ENCODE measurements at places on chromosomes 12 and 14.

DNA sequence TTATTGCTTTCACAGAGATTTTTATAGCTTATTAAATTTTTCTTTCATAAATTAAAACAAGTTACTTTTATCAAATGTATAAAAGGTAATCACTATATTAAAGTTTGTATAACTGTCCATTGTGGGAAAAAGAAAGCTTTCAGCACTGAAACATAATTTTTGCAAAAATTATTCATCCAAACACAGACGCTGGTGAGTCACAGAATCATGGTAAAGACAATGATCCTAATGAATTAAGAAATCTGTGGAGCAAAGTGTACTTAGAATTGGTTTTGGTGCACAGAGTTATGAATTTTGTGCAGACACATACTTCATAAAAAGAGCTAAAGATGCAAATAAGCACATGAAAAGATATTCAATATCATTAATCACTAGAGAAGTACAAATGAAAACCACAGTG is 31.7 kb upstream of the C2CD5 start:
- no peak for DNase-seq

DNA sequence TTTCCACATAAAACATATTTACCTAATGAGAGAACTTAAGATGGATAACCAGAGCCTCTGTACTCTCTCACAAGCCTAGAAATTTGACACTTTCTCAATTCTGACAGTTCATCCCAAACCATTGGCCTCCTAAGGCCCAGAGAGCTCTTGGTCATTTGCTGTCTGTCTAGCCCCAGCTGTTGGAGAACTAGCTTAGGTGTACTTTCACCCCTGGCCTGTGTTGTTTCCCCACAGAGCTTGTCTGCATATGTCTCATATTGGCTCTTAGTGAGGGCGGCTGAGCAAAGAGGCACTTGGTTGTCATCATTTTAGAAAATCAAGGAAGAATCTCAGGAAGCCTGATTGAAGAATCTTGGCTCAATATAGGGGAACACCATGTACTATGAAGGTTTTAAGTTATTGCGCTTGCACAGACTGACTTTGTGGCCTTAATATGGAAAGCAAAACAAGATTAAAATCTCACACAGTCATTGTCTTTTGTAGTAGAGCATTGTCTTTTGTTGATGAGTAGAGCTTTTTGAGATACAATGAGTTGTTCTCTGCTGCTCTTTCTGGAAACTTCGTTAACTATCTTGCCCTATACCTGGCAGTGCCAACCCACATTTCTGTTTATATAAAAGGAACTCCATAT is 324.6 kb downstream of the RAD51B start:
- no peak for DNase-seq

DNA sequence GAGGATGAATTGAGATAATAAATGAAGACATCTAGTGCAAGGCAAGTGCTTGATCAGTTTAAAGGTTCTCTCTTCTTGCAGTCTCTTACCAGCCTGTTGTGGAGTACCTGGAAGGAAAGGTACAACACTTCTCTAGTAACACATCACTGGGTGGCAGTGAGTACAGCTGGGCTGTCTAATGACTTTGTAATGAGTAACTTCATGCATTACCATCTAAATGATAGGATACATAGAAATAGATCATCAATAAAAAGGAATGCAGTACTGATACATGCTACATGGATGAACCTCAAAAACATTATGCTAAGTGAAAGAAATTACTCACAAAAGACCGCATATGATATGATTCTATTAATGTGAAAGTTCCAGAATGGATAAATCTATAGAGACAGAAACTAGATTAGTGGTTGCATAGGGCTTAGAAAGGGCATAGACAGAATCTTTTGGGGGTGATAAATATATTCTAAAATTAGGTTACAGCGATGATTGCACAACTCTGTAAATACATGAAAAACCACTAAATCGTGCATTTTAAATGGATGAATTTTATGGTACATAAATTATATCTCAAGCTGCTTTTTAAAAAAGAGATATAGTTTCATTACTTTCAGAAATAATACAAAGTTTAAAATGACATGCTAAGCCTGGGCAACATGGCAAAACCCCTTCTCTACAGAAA is 224.4 kb downstream of the CHST11 start:
- no peak for DNase-seq

DNA sequence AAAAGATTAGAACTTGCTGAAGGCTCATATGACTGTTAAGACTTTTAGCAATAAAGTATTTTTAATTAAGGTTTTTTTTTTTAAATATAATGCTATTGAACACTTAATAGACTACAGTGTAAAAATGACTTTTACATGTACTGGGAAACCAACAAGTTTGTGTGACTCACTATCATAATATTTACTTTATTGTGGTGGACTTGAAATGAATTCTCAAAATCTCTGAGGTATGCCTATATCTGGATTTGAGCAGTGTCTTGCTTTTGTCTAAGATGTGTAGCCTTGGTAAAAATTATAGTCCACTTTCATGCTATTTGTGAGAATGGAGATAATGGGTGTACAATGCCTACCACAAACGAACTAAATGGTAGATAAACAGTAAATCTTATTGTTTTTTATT is 33.9 kb upstream of the NAV3 start:
- no peak for DNase-seq

DNA sequence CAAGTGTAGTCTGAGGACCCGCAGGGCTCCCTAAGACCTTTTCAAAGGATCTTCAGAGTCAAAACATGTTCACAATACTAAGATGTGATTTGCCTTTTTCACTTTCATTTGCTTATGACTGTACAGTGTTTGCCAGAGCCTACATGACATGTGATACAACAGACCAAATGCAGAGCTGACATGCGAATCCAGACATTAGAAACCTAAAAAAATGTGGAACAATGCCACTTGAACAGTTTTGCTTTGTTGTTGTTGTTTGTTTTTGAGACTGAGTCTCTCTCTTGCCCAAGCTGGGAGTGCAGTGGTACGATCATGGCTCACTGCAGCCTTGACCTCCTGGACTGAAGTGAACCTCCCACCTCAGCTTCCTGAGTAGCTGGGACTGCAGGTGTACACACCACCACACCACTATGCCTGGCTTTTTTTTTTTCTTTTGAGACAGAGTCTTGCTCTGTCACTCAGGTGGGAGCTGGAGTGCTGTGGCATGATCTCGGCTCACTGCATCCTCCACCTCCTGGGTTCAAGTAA is 5.3 kb upstream of the RAB35 start:
- no peak for DNase-seq

DNA sequence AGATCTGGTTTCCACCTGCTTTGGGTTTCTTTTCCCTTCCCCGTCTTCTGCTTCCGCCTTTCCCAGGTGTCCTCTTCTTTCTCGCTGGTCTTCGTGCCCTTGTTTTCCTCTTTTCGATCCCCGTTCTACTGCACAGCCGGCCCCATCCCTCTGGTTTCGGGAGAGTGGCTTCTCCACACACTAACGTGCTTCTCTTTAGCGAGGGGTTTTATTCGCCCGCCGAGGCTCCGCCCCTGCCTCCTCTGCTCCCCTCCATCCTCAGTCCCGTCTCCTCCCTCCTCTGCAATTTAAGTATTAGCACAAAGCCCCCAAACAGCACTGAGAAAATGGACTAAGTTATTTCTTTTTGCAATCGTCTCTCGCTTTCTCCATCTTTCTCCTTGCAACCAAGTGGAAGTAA is at the start of gene SLC7A8:
SLC7A8 (minus strand) TSS at position 182 of the 400 bp plus-strand sequence. CDS start 746 bp downstream, outside the sequence.
- peak; percentile 26 for DNase-seq

- no peak for DNase-seq
Observed at GRCh38 chr12:28248555-28249145, 58.4 kb downstream of the CCDC91 start.

DNA sequence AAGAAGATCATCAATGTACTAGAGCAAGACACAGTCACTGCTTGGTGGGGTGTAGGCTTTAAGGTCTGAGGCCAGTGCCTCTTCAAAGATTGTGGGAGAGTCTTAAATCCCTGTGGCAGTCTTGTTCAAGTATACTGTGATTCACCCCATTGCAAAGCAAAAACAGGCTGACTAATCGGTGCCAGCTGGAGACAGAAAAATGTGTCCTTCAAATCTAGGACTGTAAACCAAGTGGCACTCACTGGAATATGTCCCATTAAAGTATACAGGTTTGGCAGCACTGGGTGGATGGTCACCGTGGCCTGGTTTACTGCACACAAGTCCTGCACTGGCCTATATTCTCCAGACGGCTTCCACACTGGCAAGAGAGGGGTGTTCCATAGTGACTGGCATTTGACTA is 1315.3 kb downstream of the TMEM121 start:
- no peak for DNase-seq

DNA sequence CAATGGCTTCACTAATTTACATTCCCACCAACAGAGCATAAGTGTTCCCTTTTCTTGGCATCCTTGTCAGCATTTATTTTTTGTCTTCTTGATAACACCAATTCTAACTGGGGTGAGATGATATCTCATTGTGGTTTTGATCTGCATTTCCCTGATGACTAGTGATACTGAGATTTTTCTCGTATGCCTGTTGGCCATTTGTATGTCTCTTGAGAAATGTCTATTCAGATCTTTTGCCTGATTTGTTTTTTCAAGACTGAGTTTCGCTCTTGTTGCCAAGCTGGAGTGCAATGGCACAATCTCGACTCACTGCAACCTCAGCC is 4.7 kb upstream of the PLD4 start:
- DNase-seq, result no peak

DNA sequence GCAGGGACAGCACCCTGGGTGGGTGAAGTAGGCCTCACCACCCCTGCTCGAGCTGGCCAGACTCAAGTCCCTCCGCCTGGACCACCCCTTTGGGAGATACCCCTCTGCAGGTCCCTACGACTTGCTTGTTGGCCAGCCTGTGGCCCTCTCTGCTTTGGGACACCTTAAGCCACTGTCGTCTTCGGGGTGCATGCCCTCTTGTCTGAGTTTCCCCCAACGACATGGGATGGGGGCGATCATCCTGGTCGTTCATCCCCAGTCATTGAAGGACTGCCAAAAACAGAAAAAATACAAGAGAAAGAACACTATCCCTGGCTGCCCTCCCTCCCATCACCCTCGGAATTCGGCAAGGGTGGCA is 151.1 kb downstream of the DPF3 start:
- no peak for DNase-seq

DNA sequence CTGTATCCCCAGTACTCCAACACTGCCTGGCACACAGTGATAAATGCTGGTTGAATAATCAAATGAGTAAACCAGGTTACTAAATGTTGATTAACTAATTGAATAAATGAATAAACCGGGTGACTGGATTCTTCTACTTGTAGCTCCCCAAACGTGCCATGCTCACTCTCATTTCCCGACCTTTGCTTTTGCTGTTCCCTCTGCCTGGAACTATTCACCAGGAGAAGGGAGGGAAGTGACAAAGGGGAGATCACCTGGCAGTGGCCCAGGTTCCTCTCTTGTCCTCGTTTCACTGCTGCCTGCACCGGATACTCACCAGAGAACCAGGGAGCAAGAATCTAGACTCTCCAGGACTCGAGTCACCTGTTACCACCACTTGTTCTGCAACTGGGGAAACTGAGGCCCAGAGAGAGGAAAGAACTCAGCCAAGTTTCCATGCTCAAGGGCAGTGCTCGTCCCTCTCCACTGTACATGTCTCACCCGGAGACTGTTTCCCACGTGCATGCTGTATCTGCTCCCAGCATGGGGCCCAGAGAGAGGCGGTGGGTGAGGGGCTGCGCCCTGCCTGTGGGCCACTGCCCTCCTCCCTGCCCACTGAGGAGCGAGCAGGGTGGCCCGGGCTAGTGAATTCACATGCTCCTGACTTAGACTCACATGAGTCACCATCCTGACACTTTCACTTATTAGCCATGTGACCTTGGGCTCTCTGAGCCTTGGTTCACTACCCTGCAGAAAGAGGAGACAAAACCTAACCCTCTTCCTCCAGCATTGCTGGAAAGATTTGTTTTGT is 17.7 kb upstream of the POP5 start:
- no peak for DNase-seq

- no peak for DNase-seq
Observed at GRCh38 chr12:75944097-75944904, 87.3 kb downstream of the PHLDA1 start.

DNA sequence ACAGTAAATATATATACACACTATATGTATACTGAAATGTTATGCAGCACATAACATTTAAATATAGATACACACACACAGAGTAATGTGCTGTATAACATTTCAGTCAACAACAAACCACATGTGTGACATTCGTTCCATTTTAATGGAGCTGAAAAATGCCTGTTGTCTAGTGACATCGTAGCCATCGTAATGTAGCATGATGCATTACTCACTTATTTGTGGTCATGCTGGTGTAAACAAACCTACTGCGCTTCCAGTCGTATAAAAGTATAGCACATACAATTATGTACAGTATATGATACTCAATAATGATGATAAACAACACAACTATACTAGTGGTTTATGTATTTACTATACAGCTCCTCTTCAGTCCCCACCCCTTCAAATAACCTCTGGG is 119.0 kb upstream of the SLC38A4 start:
- no peak for DNase-seq

- DNase-seq, result no peak
Observed at GRCh38 chr14:100470523-100470897, 116.7 kb downstream of the BEGAIN start.

- DNase-seq, result no peak
Observed at GRCh38 chr14:93532541-93532940, 101.8 kb downstream of the UNC79 start.

GRCh38 chr12:54024127-54024526 is 4.1 kb upstream of the HOXC6 start:
- DNase-seq, result no peak

- DNase-seq, result no peak
Observed at GRCh38 chr12:90836689-90837088, 118.3 kb downstream of the CCER1 start.

GRCh38 chr14:72318648-72319047 is 386.4 kb downstream of the RGS6 start:
- no peak for DNase-seq

- DNase-seq, result no peak
Observed at GRCh38 chr14:70635971-70636595, 5.6 kb upstream of the TTC9 start.

- DNase-seq, result no peak
Observed at GRCh38 chr12:20601668-20602280, 93.4 kb upstream of the SLCO1C1 start.

DNA sequence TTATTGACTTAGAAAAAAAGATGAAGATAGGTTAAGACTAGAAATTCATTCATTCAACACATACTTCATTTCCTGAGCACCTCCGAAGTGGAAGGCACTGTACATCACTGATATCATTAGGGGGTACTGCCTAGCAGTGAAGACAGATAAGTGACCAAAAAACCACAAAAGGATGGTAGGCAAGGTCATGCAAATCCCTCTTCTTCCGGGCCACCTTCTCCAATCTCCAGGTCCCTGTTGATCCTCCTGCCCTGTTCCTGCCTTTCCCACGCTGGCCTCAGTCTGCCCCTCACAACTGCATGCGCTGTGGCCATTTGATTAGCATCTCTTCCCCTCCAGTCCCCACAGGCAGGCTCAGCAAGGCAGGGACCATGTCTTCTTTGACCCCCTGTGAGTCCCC is 60.8 kb downstream of the SETD3 start:
- DNase-seq, result no peak

GRCh38 chr14:77142005-77142800 is 612 bp upstream of the ZDHHC22 start:
- no peak for DNase-seq

GRCh38 chr12:2523317-2523716 is 271.5 kb upstream of the FKBP4 start:
- no peak for DNase-seq

- no peak for DNase-seq
Observed at GRCh38 chr12:94603434-94604365, 46.7 kb downstream of the TMCC3 start.

GRCh38 chr12:92953747-92954146 is 24.7 kb upstream of the EEA1 start:
- DNase-seq, result no peak
